ENCODE measurements at places on chromosomes 2 and 18. TPM values are rescaled to one million over a fixed set of nuclear protein-coding genes. Genes with fewer than 3 reads are reported as not detected.

The DYNAP gene
- total RNA-seq = not detected

The TEKT4 gene
- not detected for total RNA-seq

GRCh38 chr2:120749506-120750431, 14.1 kb downstream of the GLI2 start:
- H3K27me3 ChIP-seq = peaks cover 25% of the 10 kb centered on the region
- no peak for DNase-seq
- H3K27ac ChIP-seq = no peak overlapping the region
- H3K4me1 ChIP-seq = no peaks in the 10 kb centered on the region
- no peaks in the 10 kb centered on the region for H3K36me3 ChIP-seq

DNA sequence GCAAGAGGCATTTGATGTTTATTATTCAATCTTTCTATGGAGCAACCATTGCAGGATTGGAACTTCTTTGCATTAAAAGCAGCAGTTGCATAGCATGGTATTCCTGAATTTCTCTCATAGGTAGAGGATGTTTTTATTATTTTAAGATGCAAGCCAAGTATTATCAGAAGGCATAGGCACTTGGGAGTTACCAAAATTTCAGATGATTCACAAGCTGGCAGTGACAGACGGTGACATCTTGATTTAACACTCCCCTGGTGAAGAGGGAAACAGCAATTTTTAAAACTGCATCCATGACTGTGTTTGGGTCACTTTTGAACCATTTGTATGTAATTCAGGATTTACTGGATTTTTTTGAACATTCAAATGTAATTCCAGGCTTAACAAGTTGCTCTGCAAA, 654.3 kb downstream of the SLC4A3 start:
- no peak for DNase-seq
- no peaks in the 10 kb centered on the region for H3K36me3 ChIP-seq
- H3K27ac ChIP-seq = no peak overlapping the region
- no peak overlapping the region for H3K4me3 ChIP-seq

DNA sequence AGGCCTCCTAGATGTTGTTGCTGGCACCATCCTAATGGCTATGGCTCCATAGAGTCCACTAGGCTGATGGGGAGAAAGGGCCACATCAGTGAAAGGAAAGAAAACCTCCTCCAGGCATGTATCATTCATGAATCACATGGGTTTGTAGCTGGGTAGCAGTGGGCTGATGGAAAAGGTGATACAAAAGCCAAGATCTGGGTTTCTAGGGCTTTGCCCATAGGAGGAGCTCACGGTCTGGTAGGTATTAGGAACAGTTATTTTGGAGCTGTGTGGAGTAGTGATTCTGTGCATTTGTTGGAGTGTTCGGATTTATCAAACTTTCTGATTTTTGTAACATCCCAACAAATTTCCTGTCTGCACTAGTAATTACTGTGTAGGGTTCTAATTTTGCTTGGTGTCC, 259.2 kb downstream of the SLC4A3 start:
- H3K4me3 ChIP-seq = no peak overlapping the region
- no peaks in the 10 kb centered on the region for H3K36me3 ChIP-seq
- no peak overlapping the region for H3K27ac ChIP-seq
- peaks cover 10% of the 10 kb centered on the region for H3K27me3 ChIP-seq
- no peaks in the 10 kb centered on the region for H3K4me1 ChIP-seq
- no peak for DNase-seq

DNA sequence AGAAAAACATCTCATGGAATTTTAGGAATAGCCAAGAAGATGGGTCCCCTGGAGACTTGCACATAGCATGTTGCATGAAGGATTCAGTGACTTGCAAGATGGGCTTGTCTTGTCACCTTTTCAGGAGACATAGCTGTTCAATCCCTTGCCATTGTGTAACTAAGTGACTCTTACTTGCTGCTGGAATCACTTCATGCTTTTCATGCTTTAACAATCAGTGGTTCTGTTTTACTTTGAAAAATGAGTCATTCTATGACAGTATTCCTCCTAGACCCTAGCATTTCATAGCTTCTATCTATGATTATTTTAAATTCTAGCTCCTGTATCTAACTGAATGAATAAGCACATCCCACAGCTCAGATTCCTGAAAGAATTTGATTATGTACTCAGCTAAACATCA, 2.8 kb downstream of the KYNU start:
- H3K36me3 ChIP-seq = peaks cover 2% of the 10 kb centered on the region
- no peak overlapping the region for H3K4me3 ChIP-seq
- peaks cover 3% of the 10 kb centered on the region for H3K27me3 ChIP-seq
- no peak for DNase-seq
- H3K4me1 ChIP-seq = no peaks in the 10 kb centered on the region

DNA sequence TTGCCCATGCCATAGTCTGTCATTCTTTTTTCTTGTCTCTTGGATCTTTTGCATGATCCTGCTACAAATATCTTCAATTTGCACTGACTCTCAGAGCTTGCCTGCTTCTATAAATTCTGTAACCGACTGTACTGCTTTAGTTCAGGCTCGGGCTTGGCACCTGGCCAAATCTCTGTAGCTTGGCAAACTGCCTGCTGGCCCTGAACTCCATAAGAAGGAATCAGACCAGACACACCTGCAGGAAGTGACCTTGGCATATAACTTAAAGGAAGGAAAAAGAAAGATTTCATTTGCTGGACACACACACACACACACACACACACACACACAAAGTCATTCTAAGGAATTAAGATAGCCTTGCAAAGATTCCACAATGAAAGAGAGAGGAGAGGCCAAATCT, 291.2 kb upstream of the DDX18 start:
- H3K36me3 ChIP-seq = no peaks in the 10 kb centered on the region
- no peaks in the 10 kb centered on the region for H3K4me1 ChIP-seq
- no peak for DNase-seq
- H3K27ac ChIP-seq = no peak overlapping the region
- H3K4me3 ChIP-seq = no peak overlapping the region

DNA sequence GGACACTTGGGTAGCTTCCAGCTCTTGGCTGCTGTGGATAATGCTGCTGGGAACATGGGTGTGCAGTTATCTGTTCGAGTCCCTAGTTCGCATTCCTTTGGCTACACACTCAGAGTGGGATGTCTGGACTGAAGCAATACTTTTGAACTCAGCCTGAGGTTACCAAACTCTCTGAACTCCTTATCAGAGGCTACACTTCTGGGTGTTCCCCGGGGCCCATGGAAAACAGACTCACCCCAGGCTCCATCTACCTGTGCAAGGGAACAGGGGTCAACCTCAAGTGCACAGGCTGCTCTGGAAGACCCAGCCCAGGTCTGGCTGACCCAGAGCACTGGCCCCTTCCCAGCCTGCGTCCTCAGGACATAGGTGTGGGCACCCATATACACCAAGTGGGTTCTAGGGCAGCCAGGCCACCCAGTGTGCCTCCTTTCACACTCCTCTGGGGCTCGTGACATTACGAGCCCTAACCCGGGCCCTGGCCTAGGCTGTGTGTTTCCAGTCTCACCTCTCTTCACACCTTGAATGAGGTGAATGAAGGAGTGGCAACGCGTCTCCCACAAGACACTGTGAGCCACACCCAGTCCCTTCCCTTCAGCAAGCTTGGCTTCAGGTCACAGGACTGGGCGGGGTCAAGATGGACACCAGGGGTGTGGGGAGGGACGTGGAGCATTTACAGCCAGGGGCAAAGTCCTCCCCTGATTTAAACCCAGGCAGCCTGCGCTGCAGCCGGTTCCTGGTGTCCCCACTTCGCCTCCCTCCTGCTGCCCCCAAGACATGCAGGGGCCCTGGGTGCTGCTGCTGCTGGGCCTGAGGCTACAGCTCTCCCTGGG, at the start of gene ALPI:
TSS of gene ALPI (plus strand) at position 728 of the 830 bp plus-strand sequence. CDS start at position 775, 47 bp downstream.
- no peaks in the 10 kb centered on the region for H3K36me3 ChIP-seq
- H3K4me1 ChIP-seq = no peaks in the 10 kb centered on the region
- H3K27ac ChIP-seq = no peak within 1 kb of the TSS
- no peak for DNase-seq
- peaks cover 45% of the 10 kb centered on the region for H3K27me3 ChIP-seq
- H3K4me3 ChIP-seq = no peak within 1 kb of the TSS

DNA sequence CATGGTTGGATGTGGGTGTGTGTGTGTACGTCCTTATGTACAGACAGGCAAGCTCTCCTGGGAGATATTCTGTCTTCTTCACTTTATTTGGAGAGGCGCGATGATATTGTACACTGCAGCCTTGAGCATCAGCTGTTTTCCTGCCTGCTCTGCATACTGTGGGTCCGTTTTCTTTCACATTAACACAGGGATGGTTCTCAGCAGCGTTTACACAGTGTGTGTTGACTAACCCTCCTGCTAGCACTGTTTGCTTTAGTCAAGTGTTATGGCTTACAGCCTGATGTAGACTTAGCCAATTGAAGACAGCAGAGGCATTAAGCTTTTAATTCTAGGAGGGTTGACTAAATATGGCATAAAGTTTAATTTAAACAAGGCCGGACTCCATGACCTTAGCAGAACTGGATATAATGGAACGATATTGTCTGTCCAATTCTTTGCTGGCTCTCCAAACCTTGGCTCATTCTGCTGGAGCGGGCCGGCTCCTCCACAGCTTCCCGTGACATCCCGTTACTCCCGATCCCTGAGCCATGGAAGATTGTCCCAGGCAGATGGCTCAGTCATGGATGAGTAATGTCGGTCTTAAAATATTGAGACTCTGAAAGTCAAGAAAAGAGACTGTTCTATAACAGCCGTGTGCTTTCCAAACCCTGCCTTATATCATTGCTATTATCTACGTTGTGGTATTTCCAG, 134.7 kb downstream of the TPGS2 start:
- no peak overlapping the region for H3K27ac ChIP-seq
- peaks cover 3% of the 10 kb centered on the region for H3K36me3 ChIP-seq
- H3K27me3 ChIP-seq = peaks cover 42% of the 10 kb centered on the region
- H3K4me3 ChIP-seq = no peak overlapping the region
- DNase-seq = no peak

The ANKRD62 gene
- total RNA-seq = not detected

DNA sequence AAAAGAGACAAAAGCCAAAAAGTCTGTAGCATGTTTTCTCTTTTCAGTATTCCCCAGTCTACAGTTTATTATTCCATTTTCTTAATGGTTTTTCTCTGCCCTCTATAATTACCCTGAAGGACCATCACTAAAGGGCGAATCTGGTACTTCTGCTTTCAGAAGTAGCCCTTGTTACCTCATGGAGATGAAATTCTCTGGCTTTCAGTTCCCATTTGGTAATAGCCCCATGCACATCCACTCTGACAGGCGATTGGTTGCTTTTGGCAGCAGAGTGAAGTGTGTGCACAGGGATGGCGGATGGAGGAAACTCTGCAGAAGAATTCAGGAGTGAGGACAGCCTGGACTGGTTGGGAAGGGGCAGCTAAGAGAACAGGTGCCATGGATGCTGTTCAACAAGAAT, 66.3 kb upstream of the NABP1 start:
- H3K36me3 ChIP-seq = no peaks in the 10 kb centered on the region
- DNase-seq = no peak
- H3K4me1 ChIP-seq = peaks cover 2% of the 10 kb centered on the region
- no peak overlapping the region for H3K27ac ChIP-seq
- H3K27me3 ChIP-seq = no peaks in the 10 kb centered on the region

- H3K4me1 ChIP-seq = peaks cover 43% of the 10 kb centered on the region
- H3K36me3 ChIP-seq = peaks cover 12% of the 10 kb centered on the region
- DNase-seq = no peak
These were observed 9.6 kb downstream of the NEMP2 start for GRCh38 chr2:190524928-190525327.

DNA sequence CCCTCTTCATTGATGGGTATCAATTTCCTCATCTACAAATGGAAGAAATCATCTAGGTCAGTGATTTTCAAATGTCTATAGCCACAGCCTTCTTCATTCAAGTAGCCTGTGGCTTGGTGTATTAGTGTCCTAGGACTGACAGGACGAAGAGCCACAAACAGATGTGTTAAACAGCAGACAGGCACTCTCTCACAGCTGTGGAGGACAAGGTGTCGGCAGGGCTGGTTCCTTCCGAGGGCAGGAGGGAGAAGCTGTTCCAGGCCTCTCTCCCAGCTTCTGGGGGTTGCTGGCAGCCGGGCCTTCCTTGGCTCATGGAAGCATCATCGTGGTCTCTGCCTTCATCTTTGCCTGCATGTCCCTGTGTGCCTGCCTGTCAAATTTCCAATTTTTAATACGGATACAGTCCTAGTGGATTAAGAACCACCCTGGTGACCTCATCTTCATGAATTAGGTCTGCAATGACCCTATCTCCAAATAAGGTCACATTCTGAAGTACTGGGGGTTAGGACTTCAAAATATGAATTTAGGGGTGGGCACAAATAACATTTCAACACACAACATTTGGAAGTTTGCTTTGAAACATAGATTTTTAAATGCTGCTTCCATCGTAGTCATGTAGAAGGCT, 86.5 kb downstream of the PTGR3 start:
- peaks cover 17% of the 10 kb centered on the region for H3K4me1 ChIP-seq
- H3K4me3 ChIP-seq = no peak overlapping the region
- no peak for DNase-seq
- H3K27me3 ChIP-seq = peaks cover 16% of the 10 kb centered on the region

GRCh38 chr18:22109535-22109934, 59.9 kb upstream of the GATA6 start:
- no peak overlapping the region for H3K4me3 ChIP-seq
- no peak overlapping the region for H3K27ac ChIP-seq
- H3K36me3 ChIP-seq = peaks cover 3% of the 10 kb centered on the region
- H3K27me3 ChIP-seq = no peaks in the 10 kb centered on the region
- DNase-seq = no peak

The ST8SIA3 gene
- total RNA-seq = not detected

DNA sequence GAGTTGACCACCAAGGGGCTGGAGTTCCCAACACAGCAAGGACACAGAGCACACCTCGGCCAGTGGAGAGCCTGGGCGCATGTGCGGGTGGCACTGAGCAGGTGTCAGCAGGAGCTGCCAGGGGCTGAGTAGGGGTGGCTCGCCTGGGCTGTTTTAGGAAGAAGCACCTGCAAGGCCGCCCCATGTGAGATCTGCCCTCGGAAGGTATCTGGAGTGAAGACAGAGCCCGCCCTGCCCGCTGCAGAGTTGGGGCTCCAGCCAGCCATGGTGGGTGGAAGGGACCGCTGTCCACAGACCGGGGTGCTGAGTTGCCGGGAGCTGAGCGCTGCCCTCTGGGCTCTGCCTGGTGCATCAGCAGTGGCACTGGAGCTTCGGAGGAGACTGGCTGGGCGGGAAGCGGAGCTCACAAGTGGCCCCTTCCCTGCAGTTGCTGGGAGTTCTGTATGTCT, 35.2 kb downstream of the MTERF4 start:
- no peaks in the 10 kb centered on the region for H3K27me3 ChIP-seq
- no peak overlapping the region for H3K27ac ChIP-seq
- DNase-seq = no peak

GRCh38 chr18:13306583-13306982, 88.0 kb downstream of the LDLRAD4 start:
- no peak overlapping the region for H3K4me3 ChIP-seq
- no peaks in the 10 kb centered on the region for H3K27me3 ChIP-seq
- no peak overlapping the region for H3K27ac ChIP-seq
- peaks cover 20% of the 10 kb centered on the region for H3K4me1 ChIP-seq

The METTL5 gene
- total RNA-seq = 22.9 TPM

The BOLL gene
- total RNA-seq = not detected

GRCh38 chr2:128236491-128237035, 82.1 kb downstream of the HS6ST1 start:
- peaks cover 16% of the 10 kb centered on the region for H3K27me3 ChIP-seq
- peaks cover 5% of the 10 kb centered on the region for H3K4me1 ChIP-seq
- H3K27ac ChIP-seq = no peak overlapping the region
- H3K36me3 ChIP-seq = no peaks in the 10 kb centered on the region
- DNase-seq = no peak

GRCh38 chr2:196931555-196931954, 5.0 kb upstream of the PGAP1 start:
- H3K27me3 ChIP-seq = no peaks in the 10 kb centered on the region
- H3K4me3 ChIP-seq = no peak overlapping the region
- H3K27ac ChIP-seq = no peak overlapping the region
- peaks cover 19% of the 10 kb centered on the region for H3K4me1 ChIP-seq
- no peak for DNase-seq

GRCh38 chr2:174717916-174718315, 46.4 kb downstream of the CHRNA1 start:
- DNase-seq = no peak
- H3K4me1 ChIP-seq = peaks cover 23% of the 10 kb centered on the region
- H3K27ac ChIP-seq = peak overlapping the region; percentile 80
- H3K4me3 ChIP-seq = peak overlapping the region; percentile 82

The SERPINB13 gene
- not detected for total RNA-seq

The SH3BP4 gene
- 0.94 TPM for total RNA-seq

Data from T-helper 17 cell (primary cell).